CD4-positive, CD25-positive, alpha-beta regulatory T cell (primary cell): ENCODE measurements at places on chromosomes 2 and 18.

- no peak for DNase-seq
These were observed 92.4 kb upstream of the COPS8 start for GRCh38 chr2:236993286-236993685.

GRCh38 chr2:199572571-199572970, 114.8 kb upstream of the SATB2 start:
- DNase-seq = no peak

- no peak for DNase-seq
These were observed 54.0 kb downstream of the CNTNAP5 start for GRCh38 chr2:124079045-124079444.

DNA sequence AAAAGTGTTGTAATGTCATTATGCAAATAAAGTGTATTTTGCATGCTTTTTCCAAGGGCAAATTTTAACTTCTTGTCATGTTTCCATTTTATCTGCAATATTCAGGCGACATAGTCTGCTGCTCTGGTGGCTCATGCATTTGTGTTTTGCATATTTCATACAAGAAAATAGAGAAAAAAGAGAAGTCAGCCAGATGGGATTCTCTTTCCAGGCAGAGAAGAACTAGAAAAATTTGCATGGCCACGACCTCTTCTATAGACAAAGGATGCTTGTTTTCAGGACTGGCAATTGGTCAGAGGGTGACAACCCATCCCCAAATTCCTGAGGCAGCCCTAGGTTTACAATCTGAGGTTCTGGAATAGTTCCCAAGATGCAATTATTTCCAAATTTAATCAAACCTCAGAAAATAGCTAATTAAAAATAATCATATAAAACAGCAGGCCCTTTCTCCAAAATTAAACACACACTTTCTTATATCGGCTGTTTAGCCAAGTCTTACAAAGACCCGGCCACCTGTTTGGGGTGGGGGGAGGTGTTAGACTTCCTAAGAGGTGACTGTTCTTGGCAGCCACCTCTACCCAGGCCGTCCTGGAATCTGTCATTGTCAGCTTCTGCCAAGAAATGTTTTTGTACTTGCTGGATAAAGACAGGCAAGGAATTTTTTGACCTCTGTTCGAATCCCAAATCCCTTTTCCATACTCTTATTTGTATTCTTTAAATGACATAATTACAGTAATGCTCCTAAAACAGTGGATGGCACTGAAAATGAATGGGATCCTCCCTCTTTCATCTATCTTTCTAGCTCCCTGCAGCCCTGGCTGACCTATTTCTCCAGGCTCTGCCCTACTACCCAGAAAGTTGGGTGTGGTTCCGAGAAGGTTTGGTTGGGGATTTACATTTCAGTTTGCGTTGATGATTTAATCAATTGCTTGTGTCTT, 20.8 kb upstream of the SOS1 start:
- DNase-seq = peak; percentile 93

DNA sequence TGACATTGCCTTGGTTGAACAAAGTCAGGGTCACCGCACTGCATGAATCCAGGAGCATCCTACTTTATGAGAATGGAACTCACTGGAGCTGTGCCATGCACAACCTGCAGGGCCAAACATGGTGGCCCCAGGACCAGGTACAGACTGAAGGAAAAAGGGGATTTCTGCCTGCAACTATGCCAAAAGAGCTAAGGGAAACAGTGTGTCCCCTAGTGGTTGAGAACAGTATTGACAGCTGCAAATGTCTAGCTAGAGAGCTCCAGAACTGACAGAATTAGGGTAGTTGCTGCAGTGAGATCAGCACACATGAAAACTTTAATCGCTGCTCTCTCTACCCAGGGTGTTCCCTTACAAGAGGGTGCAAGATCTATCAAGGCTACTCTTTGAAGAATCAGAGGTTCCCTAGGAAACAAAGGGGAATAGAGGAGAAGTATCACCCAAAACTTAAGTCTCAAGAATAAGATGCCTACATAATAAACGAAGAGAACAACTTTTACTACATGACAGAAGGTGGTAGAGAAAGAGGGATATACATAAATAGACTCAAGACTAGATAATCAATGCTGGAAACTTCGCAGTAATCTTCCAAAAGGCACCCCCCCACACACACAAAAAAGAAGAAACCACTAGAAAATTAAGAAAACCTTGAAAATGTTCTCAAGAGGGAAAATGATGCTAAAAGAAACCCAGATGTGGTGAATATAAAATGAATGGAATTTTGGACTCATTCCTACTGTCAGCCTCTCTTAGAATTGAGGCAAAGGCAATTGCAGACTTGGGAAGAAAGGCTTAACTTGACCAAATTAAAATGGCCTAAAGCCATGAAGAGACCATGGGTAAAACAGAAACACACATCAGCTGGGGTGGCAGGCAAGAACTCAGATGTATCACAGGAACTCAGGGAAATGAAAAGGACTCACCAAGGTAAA, 43.6 kb upstream of the IHH start:
- DNase-seq = peak; percentile 37

GRCh38 chr18:52531836-52532235, 191.8 kb downstream of the DCC start:
- no peak for DNase-seq

- DNase-seq = no peak
These were observed 22.5 kb downstream of the C1QL2 start for GRCh38 chr2:119136093-119136492.

- no peak for DNase-seq
These were observed 191.0 kb upstream of the LHCGR start for GRCh38 chr2:48946449-48947048.

DNA sequence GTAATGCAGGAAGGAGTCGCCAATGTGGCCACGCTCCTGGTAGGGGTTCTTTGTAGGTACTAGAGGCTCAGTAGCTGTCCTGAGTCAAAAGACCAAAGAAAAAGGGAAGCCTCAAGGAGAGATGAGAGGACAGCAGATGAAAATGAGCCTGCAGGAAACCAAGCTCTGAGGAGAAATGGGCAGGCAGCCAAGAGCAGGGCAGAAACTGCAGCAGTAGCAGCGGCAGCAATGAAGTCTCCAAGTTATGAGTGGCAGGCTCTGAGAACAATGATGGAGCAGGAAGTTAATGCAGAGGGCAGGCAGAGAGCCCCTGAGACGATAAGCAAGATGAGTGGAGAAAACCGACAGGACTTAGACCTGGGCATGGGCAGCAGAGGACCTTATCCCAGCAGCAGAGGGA, 48.2 kb upstream of the TMEM200C start:
- DNase-seq = no peak

DNA sequence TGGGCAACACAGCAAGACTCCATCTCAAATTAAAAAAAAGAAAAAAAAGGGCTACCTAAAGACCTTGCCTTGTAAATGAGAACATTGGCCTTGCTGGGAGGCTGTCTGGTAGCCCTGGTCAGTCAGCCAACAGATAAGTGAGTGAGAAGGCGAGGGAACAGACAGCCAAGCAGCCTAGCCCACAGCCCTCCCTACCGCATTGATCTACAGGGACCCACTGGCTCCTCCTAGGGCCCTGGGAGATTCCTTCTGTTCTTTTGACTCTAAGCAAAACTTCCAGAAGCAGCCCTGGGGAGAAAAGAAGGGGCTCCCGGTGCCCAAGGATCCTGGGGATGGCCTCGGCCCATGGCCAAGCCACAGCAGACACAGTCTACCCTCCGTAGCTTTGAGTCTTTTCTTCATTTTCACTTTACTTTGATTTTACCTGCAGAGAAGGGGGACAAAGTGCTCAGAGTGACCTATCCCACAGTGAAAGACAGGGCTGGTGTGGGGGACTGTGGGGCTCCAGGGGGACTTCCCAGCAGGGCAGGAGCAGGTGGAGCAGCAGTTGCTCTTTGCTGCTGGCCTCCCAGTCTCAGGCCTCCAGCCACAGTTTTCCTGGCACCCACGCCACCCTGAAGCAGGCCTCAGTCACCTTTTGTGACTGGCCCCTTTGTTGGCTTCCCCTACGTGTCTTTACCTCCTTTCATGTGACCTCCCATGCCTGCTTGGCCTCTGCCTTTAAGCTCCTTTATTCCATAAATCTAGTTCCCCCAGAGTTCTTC, 5.1 kb downstream of the CEP68 start:
- no peak for DNase-seq

- no peak for DNase-seq
These were observed 198.5 kb downstream of the UBE2E3 start for GRCh38 chr2:181178823-181179412.

DNA sequence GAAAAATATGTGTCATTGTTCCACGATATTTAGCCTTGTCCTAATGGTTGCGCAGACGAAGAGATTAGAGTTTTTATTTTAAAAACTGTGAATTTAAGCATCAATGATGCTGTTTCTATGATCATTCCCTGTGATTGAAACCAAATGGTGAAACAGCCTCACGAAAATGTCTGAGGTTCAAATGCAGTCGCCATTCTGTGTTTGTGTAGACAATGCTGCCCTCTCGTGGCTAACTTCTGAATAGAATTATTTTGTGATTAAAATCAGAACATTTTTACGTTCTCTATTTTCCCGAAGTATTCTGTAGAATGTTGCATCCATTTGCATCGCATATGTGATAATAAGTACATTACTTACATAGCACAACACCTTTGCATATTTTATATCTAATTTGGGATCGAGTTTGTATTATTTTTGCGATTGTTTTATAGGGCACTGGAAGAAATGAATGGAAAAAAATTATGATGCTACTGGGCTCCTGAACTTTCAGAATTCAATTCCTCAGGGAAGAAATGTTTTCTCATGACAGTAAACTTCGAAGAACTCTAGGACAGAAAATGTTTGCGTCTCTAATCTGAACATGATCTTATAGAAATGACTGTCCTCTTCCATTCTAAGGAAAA, 54.8 kb upstream of the CREB1 start:
- peak; percentile 20 for DNase-seq

DNA sequence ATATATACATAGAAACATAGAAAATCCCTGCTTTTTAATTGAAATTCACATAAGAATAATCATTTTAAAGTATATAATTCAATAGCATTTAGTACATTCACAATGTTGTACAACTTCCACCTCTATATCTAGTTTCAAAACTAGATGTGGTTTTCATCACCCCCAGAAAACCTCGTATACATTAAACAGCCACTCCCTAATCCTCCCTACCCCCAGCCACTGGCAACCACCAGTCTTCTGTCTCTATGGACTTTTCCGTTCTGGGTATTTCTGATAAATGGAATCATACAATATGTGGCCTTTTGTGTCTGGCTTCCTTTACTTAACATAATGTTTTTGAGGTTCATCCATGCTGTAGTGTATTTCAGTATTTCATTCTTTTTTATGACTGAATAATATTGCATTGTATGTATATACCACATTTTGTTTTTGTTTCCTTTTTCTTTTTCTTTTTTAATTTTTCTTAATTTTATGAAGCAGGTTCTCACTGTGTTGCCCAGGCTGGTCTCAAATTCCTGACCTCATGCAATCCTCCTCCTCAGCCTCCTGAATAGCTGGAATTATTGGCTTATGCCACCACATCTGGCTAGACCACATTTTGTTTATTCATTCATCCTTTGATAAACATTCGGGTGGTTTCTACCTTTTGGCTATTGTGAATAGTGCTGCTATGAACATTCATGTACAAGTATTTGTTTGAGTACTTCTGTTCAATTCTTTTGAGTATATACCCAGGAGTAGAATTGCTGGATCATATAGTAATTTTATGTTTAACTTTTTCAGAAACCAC, 50.6 kb upstream of the RNF152 start:
- no peak for DNase-seq

DNA sequence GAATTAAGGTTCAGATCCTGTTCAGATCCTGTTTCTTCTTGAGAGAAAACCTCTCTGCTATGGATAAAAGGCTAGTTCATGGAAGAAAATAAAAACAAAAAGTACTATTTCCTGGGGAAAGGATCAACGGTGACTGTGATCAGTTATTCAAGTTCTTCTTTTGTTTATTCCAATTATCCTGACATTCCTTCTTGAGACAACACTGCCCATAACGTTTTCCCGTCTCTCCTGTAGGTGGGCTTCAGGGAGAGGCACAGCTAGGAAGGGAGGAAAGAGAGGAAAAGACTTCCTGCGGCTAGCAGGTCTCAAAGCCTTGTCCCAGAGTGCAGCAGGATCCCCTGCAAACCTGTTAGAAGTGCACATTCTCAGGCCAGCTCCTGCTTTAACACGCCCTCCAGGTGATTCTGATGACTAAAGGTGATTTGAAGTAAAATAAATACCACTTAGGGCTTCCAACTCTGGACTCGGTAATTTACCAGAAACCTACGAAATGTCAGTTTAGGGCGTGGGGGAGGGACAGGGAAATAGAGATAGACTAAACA, 4.5 kb upstream of the FHL2 start:
- DNase-seq = no peak

GRCh38 chr2:224360801-224361251, 41.1 kb downstream of the FAM124B start:
- DNase-seq = no peak

GRCh38 chr2:28527196-28527595, 31.3 kb downstream of the PLB1 start:
- DNase-seq = no peak

DNA sequence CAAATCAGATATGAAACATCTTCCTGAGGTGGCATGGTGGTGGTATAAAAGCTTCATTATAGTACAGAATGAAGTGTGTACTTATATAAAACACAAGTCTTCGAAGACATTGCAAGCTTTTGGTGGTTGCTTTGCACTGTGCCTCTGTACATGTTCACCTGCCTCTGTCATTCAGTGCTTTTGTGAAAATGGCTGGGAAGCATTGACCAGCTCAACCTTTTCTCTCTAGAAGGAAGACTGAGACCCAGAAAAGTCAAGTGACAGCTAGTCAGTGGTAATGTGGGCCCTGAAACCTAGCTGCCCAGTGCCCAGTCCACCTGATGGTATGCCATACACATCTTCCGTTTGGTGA, 12.1 kb downstream of the ITGA6 start:
- no peak for DNase-seq

GRCh38 chr18:35376393-35376741, 770 bp downstream of the ZNF396 start:
- peak; percentile 5 for DNase-seq

DNA sequence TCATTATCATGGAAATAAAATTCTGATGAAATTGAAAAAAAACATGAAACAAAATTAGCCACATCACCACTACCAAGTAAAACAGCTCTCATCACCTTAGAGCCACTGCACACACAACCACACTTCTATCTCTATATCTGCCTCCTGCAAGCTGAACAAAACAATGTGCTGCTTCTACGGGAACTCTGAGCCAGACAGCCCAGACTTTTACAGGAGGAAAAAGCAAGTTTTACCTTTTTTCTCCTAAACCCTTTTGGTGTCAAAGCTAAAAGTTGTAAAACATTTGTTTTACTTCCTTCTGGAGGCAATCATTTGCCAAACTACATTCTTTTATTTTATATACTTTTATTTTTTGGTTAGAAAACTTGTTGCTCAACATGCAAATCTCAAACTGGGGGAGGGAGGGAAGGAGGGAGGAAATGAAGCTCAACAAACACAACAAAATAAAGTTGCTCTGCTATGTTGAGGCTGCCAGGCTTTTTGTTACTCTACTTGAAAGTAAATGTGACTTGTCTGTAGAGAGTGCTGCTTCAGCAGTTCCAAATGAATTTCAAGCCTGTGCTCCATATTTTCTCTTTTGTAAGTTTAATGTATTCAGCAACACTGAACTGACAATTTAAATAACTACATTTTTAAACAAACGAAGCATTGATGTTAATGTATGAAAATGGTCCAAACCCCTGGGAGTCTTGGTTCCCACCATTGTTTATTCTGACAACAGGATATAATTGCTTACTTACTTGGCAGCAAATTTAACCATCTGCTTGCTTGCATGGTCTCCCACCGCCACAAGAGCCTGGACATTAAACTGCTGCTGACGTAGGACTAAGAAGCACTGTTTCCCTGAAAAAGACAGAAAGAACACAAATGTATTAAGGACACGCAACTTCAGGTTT, 24.5 kb downstream of the DARS1 start:
- peak; percentile 37 for DNase-seq
